Heart right ventricle (tissue), 16 donors: ENCODE measurements at places on chromosomes 13 and 19. TPM values are rescaled to one million over a fixed set of nuclear protein-coding genes. Genes with fewer than 3 reads are reported as not detected.

SYNE4 gene
- total RNA-seq, result not detected

GAS6 gene
- total RNA-seq, result 183 TPM

DNA sequence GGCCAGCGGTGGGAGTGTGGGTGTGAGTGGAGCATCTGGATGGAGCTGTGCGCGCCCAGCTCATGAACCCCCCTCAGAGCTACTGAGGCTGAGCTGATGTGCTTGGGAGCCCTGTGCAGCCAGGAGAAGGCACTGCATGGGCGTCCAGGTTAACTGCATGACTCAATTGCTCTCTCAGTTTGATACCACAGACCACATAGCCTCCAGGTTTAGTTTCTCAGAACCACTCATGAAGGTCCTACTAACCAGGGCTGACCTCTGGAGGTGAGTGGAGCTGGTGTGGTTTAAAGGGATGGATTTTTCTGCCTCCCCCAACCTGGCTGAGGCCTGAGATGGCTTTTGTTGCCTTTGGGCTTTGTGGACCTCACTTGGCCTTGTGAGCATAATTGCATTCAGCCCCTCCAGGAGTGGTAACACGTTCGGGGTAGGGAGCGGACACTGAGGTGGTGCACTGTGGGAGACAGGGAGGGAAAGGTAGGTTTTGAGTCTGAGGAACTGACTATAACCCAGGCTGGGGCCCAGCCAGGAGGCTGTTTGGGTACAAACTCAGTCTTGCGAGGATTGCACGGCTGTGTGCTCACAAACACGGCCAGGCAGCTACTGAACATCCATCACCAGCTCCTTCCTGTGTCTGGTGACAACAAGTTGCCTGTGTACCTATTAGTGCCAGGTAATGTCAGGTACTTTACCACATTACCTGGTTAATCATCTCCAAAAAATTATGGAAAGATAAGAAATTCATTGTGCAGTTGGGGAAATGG is 97.5 kb downstream of the RGCC start:
- H3K27ac ChIP-seq, result no peak overlapping the region
- H3K36me3 ChIP-seq, result no peaks in the 10 kb centered on the region
- no peaks in the 10 kb centered on the region for H3K27me3 ChIP-seq

TTC9B gene
- total RNA-seq, result not detected

ZNF99 gene
- 0.11 TPM for total RNA-seq

DNA sequence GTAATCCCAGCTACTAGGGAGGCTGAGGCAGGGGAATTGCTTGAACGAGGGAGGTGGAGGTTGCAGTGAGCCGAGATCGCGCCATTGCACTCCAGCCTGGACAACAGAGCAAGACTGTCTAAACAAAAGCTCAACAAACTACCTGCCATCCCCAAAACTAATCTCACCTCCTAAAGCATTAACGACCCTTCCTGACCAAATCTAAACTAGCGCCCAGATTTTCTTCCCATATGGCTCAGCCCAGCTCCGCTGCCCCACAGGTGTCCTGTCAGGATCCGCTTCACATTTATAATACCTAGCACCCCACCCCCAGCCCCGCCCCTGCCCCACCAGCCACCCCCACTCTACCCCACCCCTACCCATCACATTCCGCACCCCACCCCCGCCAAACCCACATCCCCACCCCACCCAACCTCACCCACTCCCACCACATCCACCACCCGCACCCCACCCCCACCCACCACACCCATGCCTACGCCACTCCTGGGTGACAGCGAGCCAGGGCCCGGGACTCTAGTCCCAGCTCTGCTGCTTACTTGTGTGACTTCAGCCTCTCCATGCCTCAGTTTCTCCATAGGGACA is 599 bp downstream of the C19orf12 start:
- H3K27ac ChIP-seq, result peak overlapping the region; percentile 95
- H3K4me1 ChIP-seq, result no peaks in the 10 kb centered on the region
- no peaks in the 10 kb centered on the region for H3K36me3 ChIP-seq

DNA sequence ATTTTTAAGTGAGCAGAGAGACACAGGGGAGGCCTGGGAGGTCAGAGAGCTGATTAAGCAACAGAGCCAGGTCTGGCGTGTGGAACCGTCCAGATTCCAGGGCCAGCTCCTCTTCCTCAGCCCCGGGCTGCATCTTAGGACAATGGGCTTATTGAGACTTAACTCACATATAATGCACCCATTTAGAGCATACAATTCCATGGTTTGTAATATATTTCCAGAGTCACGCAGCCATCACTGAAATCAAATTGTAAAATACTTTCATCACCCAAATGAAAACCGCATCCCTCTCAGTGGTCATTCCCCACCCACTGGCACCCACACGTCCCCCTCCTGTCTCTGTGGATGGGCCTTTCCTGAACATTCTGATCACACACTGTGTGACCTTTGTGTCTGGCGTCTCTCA is 2.1 kb upstream of the HMG20B start:
- H3K27me3 ChIP-seq, result no peaks in the 10 kb centered on the region
- no peak overlapping the region for H3K4me3 ChIP-seq
- no peaks in the 10 kb centered on the region for H3K36me3 ChIP-seq
- H3K27ac ChIP-seq, result no peak overlapping the region
- DNase-seq, result no peak
- peaks cover 19% of the 10 kb centered on the region for H3K4me1 ChIP-seq

- H3K27me3 ChIP-seq, result no peaks in the 10 kb centered on the region
- H3K36me3 ChIP-seq, result no peaks in the 10 kb centered on the region
- H3K4me1 ChIP-seq, result no peaks in the 10 kb centered on the region
- no peak overlapping the region for H3K4me3 ChIP-seq
These were observed 126.1 kb upstream of the KL start for GRCh38 chr13:32889986-32890565.

LRG1 gene
- total RNA-seq, result 0.06 TPM

DNA sequence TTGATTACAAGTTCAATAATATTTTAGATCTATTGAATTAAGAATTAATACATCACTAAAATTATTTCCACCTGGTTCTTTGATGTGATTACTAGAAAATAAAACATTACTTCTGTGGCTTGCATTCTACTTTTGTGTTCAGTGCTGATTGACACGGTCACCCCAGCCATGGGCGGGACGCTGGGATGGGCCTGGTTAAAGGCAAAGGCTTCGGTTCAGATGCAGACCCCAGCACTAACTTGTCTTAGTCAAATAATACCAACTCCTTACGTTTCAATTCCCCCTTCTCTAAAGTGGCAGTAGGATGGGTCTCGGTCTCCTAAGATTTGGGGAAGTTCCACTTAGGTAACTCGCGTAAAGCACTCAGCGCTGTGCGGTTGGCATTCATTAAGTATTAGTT is 144.9 kb downstream of the URI1 start:
- H3K36me3 ChIP-seq, result no peaks in the 10 kb centered on the region
- H3K27me3 ChIP-seq, result no peaks in the 10 kb centered on the region
- no peak overlapping the region for H3K4me3 ChIP-seq
- DNase-seq, result no peak

ZNF793 gene
- 5.9 TPM for total RNA-seq

PCP2 gene
- total RNA-seq, result 3.8 TPM

DNA sequence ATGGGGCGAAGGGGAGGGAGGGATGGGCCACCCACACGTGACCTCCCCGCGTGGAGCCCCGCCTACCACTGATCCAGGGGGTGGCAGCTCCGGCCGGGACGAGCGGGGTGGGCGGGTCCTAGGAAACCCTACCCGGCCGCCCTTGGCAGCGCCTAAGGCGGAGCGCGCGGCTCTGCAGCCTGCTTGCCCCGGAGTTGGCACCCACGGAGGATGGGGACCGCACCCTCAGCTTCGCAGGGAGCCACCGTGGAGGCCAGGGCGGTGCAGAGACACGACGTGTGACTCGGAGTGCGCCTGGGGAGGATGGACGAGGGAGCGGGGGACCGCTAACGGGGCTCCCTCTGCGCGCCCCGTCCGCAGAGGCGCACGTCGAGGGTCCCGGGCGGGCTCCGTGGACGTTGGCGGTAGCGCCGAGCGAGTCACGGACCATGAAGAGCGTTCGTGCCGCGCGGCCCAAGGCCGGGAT is at the start of gene RGS9BP:
Gene RGS9BP (plus strand): TSS at position 129 of the 466 bp plus-strand sequence. CDS start 416 bp downstream, outside the sequence.
- H3K4me1 ChIP-seq, result peaks cover 14% of the 10 kb centered on the region
- no peaks in the 10 kb centered on the region for H3K27me3 ChIP-seq
- peak within 1 kb of the TSS; percentile 81 for H3K27ac ChIP-seq

GRCh38 chr19:18282788-18283141 is 1.3 kb upstream of the JUND start:
- peaks cover 6% of the 10 kb centered on the region for H3K36me3 ChIP-seq
- peak overlapping the region; percentile 99 for H3K27ac ChIP-seq
- peak overlapping the region; percentile 58 for H3K4me3 ChIP-seq

PLPPR3 gene
- not detected for total RNA-seq
